ENCODE measurements at places on chromosomes 4 and X.

DNA sequence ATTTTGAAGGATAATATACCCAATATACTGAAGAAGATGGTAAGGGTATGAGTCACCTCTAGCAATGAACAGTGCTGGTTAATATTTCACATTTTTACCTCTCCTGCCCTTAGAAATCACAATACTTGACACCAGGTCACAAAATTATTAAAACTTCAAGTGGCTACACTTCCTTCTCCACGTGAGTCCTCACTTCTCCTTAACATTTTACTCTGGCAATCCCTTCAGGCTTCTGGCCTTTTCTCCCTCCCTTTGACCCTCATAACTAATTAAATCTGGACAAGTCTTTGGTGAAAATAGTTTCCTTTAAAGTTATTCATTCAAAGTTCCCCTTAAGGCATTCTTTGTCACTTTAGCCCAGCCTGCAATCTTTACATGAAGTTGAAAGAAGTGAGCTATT, 190.4 kb downstream of the UNC5C start:
- no peak for DNase-seq

DNA sequence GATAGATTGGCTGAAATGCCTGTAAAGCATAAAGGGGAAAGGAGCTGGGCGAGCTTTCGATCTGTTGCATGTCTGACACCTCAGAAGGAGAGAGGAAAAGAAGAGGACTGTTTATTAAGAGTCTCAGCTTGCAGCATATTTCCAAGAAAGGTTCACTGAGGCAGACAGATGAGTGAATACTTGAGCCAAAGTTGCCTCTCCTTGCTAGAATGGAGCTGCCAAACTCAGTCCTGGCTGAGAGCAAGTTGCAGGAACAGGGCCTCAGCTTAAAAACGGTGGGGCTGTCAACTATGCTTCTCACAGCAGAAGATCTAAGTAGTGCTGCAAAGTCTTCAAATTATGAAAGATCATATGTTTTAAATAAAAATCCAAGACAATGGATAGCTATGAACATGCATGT, 707.5 kb downstream of the PCDH7 start:
- DNase-seq, result no peak

DNA sequence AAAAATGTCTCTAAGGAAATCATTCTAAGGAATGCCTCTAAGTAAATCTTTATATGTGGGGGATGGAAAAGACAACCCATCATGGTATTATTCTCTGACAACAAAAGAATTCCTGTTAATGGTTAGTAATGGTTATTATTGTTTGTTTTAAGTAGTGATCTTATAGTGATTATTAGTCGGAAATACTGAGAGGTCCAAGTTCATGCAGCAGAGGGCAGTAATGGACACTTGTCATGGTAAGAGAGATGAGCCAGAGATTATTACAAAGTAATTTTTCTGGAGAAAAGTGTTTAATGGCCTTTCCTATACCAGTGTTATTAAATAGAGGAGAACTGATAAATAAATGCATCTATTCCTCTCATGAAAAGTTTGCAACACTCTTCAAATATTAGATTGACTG, 8.1 kb upstream of the DKK2 start:
- DNase-seq, result no peak

GRCh38 chrX:74291964-74292807, 11.8 kb upstream of the ZCCHC13 start:
- DNase-seq, result peak; percentile 92

GRCh38 chr4:54167508-54167907, 61.6 kb upstream of the PDGFRA start:
- peak; percentile 11 for DNase-seq

DNA sequence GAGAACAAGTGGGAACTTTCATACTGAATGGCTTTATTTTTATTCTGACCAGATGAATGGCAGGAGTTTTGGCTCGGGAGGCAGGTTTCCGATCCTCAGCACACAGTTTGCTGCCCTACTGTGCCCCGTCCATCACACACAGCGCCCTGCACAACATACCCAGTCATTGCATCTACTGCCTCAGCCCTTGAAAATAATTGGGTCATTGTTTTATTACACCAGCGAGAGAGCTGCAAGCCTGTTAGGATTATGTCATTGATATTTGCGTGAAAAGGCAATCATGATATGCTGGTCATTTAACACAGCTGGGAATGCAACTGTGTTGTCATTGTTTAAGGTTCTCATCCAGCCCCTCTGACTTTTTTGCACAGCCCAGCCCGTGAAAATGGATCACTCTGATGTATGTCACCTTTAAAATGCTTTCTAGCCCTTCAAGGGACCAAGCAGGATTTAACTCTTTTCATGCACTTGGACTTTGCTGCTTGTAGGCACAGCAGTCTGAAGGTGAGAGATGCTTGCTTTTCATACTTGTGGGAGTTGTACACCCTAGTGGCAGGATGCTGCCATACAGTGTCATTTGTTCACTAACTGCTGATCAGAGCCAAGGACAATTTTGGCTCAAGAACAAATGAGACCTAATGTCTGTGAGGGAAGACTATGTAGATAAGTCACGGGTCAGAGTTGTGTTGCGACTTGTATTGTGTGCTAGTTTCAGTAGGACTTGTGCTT, 62.3 kb downstream of the RTL9 start:
- DNase-seq, result no peak

DNA sequence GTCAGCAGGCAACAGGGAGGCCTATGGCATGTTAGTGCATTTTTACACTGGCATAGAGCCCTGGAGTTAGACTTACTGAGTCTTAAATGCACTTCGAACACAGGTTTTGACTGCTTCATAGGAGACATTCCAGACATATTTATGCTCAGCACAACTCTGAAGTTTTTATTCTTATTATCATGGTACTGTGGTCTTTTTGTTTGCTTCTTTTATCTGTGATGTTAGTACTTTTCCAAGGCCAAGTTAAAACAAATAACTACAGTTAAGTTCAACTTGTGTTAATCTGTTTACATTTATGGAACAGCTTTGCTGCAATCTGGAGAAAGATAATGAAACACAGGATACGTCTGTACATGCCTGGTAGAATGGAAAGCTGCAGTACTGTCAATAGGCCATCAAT, 76.5 kb downstream of the COL4A5 start:
- no peak for DNase-seq

DNA sequence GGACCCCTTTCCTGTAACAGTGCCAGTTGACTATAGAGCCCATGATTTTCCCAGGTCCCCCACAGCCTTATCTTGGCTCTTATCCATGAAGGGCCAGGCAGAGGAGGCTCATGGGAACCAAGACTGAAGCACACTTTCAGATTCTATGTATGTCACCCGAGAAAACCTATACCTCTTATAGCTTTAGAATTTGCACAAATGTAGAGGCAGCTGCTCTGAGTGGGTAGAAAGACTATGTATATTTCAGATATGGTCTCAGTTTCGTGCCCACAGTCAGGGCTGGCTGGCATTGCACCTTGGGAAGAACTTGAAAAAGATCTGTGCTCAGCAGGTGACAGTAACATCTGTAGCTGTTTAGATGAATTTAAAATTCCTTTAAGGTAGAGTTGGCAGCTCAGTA, 8.3 kb upstream of the LNX1 start:
- DNase-seq, result no peak

- DNase-seq, result no peak
These were observed 594 bp upstream of the ARHGAP24 start for GRCh38 chr4:85474356-85474755.

GRCh38 chr4:123877551-123877950, 481.0 kb downstream of the SPRY1 start:
- DNase-seq, result no peak

DNA sequence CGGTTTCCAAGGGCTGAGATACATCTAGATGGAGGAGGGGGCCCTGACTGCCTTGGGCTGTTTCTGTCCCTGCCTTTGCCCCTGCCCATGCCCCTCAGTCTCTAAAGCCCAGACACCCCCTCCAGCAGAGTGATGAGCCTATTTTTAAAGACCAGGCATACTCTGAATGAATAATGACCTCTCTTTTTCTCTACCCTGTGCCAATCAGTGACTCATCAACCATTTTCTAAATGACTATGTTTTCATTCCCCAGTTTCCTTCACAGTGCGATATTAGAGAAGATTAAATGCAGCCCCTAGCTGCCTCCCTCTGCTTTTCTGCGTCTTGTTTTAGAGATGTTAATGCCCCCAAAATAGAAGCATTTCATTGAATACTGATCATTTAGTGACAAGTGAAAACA, 15.5 kb upstream of the NHS start:
- DNase-seq, result no peak

DNA sequence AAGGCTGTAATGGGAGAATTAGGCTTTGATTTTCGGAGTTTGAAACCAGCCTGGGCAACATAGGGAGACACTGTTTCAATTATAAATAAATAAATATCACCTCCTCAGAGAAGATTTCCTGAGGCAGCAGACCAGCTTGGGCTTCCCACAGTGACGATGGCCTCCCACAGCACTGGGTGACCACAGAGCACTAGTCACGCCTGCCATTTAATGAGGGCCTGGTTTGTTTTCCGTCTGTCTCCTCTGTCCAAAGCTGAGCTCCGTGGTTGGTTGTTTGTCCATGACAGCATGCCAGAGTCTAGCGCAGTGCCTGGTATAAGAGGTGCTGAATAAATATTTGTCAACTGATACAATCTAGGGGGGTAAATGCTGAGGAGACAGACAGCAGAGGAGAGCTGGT, 10.4 kb upstream of the PDGFRA start:
- DNase-seq, result no peak

GRCh38 chr4:55029821-55030503, 95.4 kb downstream of the KDR start:
- no peak for DNase-seq

DNA sequence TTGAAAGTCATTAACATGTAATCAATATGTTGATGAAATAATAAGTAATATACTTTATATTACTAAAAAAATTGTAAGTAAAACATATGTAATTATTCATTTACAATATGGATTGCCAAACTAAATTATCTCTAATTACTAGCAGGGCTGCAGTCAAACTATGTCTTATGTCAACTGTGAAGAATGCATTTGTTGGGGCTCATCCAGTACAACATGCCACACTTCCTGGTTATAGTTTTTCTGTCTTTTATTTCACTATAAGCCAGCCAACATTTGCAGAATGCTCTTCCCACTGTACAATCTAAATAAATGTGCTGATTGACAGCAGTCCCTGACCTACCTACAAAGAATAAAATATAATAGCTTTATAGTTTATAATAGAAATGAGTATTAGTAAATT, 975.4 kb upstream of the NDST4 start:
- DNase-seq, result no peak

Data from osteocyte (in vitro differentiated cells).